AG08396 (cell line): ENCODE measurements at places on chromosomes 6 and 20.

DNA sequence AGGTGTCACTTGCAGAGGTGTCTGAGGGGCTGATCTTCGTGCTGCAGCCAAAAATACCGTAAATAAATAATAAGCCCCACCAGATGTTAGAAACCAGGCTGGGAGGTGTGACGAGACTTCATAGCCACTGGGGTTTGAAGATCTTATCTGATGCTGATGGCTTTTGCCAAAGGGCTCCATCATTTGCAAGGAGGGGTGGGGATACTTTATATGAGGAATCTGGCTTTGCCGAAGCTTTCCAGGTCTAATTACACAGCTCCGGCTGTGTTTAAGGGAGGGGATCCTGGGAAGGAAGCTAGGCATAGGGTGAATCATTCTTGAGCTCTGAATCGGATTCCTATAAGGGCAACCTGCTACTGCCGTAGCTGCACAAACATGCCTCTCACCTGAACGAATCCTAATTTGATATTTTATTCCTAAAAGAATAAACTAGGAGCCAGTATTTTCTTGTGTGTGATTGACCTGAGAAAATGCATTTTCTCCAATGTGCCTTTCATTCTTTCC lies 249.6 kb downstream of the SOD2 start:
- no peak for DNase-seq

DNA sequence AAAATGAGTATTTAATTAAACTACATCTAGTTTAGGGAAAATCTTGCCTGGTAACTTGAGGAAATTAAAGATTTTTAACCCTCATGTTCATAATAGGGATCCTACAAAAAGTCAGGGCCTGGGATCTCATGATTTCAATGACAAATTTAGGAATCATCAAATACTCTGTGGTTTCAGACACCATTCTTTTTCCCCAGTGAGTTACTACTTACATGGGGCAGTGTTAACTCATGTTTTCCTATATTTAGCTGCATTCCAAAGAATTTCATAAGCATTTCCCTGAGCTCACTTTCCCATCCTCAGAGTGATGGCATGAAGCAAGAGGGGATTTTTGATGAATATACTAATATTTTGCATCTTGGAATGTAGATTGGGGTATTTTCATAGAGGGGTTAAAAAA lies 321.7 kb downstream of the CENPW start:
- peak; percentile 53 for DNase-seq

DNA sequence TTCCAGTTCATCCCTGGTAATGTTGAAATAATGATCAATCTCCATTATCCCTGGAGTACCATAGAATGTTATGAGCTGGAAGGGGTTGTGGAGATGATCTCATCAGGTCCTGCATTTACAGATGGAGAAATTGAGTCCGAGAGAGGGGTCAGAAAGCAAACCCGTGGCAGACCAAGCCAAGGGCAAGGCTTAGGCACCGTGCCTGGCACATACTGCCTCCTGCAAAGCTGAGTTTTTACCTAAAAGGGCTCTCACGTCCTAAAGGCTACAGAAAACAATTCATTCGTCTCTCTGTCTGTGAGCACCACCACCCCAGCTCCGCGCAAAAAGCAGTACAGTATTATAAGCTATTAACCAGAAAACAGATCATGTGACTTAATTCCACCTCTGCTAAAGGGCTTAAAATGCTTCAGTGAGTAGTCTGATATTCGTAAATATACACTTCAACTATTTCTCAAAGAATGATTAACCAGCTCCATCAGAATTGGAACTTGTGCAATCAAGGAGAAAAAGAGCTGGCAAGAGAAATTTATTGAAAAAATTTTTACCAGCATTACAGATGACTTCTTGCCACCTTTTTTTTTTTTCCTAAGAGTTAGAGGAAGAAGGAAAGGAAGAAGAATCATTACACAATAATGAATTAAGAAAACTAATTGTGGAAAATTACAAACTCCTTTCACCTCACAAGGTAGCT lies 3.4 kb upstream of the PARD6B start:
- no peak for DNase-seq

GRCh38 chr6:112054555-112055190 lies 769 bp downstream of the CCN6 start:
- no peak for DNase-seq

DNA sequence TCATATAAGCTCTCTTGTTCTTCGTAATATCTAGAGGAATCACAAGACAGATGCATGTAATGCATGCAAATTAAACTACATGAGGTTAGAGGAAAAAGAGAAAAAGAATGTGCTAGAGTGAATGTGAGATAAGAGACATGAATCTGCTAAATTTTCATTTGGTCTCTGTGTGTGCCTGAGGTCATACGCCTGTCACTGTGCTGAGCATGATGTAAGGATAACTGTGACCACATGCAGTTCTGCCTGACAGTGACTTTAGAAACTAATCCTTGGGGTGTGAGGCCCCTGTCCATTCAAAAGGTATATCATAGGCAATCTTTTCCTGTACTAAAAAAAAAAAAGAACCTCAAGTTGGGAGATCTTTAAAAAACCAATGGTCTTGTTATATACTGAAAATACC lies 70.6 kb downstream of the SHPRH start:
- DNase-seq: no peak

GRCh38 chr6:736657-737446 lies 43.9 kb upstream of the EXOC2 start:
- DNase-seq: no peak

- no peak for DNase-seq
Measured at GRCh38 chr6:111691345-111692225, 85.9 kb upstream of the TRAF3IP2 start.

- no peak for DNase-seq
Measured at GRCh38 chr6:115766745-115767462, 293.8 kb downstream of the FRK start.

DNA sequence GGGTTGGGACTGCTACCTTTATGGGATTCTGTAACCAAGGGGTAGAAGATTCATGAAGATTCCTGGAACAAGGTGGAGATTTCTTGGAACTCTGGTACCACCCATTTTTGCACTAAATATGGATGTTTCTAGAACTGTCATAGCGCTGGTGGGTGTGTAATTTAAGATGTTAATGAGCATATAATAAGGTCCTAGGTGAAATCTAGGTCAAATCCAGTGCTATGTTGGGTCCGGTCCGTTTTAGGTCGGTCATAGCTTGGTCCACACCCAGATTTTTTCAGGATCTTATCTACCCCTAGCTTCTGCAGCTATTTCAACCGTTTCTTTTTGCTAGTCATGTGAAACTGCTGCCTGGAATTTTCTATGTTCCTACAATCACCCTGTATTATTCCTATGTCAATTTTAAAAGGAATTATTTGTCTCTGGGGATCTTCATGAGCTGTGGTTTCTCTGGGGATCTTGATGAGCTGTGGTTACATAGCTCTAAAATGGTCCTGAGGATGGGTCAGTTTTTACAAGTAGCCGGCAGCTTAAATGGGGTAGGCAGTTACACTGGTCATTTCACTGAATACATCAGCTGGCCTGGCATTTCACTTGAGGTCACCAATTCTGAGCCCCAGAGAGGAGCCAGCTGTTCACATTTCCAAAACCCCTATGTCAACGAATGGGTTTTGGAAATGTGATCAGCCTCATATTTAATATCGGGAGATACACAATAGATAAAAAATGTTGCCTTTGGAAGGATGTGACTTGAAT lies 652.3 kb upstream of the FLRT3 start:
- no peak for DNase-seq

DNA sequence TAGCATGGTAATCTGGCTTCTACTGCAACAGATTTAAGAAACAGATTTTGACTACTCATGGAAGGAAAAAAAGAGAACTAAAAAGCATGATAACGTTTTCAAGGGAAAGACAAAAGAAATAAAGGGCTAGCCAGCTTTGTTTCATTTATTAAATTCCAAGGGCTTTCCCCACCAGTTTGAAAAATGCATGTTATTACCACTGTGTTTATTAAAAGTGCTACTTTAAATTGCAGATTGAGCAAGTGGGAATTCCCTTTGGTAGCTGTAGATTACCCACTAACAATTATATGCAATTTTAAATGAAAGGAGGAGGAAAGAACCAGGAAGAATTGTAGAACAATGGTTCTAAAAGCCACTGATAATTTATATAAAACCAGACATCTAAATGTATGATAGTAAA lies 40.6 kb upstream of the NHSL1 start:
- no peak for DNase-seq

GRCh38 chr6:111973118-111973761 lies 80.7 kb upstream of the CCN6 start:
- peak; percentile 69 for DNase-seq

DNA sequence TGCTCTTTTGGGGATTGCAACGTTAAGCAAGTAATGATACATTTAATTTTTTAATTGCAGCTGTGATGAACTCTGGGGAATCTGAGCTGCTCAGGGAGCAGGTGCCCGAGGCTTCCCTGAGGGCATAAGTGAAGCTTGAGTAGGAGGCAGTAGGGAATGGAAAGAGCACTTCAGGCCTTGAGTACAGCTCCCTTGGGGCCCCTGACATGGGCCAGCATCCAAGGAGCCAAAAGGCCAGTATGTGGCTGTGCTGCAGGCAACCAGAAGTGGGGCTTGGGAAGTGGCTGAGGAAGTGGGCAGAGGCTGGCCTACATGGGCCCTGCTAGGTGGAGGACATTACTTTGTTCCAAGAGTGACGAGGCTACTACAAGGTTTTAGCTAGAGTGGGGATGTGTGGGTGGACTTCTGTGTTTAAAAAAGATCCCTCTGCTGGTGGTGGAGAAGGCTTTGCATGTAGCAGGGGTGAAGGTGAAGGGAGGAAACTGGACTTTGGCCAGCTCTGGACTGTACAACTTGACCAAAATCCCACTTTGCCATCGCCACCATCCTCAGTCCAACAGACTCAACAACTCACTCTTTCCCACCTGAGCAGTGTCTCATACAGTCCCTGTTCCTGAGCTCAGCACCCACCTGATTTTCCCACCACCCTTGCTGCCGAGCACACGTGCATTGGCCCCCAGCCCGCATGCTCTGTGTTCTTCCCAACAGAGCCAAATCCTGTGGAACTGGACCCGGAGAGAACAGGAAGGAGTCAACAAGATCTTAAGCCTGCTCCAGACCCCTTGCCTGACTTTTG lies 10.9 kb upstream of the ZNF831 start:
- DNase-seq: no peak

DNA sequence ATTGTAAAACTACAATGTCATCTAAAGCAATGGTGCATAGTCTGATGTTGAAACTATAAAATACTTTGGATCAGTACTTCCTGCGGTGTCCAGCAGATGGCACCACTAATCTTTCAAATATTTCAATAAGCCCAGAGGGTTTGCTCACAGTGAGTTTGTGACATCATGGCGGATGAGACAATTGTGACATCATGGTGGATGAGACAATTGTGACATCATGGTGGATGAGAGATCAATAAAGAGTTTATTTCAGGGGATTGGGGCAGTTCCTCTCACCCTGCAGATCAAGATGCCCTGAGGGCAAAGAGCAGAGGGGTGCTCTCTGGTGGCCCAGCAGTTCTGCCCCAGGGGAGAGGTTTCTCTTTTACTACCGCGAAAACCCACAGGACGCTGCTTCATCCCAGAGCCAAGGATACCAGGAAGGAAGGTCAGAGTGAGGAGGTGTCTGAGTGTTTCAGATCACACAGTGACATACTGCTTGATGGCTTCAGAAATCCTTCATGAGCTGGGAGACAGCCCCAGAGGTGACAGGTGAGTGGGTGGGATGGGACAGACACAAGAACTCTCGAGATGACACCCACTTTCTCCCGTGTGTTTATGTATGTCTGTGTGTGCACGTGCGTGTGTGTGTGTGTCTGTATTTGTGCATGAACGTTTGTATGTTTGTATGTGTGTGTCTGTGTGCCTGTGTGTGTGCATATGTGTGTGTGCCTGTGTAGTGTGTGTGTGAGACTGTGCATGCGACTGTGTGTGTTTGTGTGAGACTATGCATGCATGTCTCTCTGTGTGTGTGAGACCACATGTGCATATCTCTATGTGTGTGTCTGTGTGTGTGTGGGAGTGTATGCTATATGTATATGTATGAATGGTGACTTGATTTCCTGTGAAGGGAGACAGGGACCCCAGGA lies 7.3 kb upstream of the ULBP2 start:
- peak; percentile 64 for DNase-seq

GRCh38 chr20:9100691-9101090 lies 31.8 kb downstream of the PLCB4 start:
- DNase-seq: no peak

GRCh38 chr6:77450924-77451323 lies 12.4 kb downstream of the HTR1B start:
- DNase-seq: no peak

- DNase-seq: no peak
Measured at GRCh38 chr6:41939176-41939847, 2.3 kb downstream of the CCND3 start.

GRCh38 chr20:46070215-46070900 lies 19.4 kb downstream of the NCOA5 start:
- peak; percentile 83 for DNase-seq

GRCh38 chr6:110201151-110201884 lies 21.1 kb downstream of the CDC40 start:
- DNase-seq: no peak

DNA sequence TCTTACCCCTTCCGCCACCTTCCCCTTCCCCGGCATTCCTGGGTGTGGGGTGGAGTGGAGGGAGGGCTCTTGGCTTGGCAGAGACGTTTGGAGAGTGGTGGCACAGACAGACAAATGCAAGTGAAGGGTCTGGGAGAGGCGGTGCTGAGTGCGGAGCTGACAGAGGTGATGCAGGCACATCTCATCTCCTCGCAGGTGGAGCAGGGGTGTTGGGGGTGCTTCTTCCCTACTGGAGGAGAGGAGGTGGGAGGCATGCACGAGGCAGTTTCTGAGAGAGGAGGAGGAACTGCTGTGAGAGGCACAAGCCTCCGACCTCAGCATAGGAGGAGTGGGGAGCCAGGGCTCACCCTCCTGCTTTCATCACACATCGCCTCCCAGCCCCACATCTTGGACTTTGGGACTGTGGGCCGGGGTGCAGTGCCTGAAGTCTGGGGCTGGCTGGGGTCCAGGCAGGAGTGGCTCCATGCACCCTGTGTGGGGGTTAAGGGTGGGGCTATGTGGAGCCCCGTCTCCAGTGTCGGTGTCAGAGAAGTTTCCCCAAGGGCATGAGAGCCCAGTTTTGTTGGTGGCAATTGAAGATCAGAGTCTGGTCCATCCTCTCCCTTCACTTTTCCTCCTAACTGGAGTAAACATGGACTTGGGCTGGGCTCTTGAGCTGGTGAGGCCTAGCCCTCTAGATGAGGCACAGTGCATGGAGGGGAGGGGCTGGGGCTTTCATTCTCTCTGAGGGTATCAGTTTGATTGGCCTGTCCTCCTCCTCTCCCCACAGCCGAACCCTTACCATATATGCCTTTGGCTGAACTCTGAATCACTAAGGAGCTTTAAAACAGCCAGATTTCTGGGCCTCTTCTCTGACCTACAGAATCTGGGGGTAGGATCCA lies 20.2 kb upstream of the SLC22A7 start:
- DNase-seq: no peak

GRCh38 chr6:147503587-147503986 lies 4.9 kb upstream of the SAMD5 start:
- DNase-seq: no peak

- DNase-seq: peak; percentile 16
Measured at GRCh38 chr6:151452750-151453427, 963 bp upstream of the RMND1 start.

- no peak for DNase-seq
Measured at GRCh38 chr20:59141818-59142581, 21.6 kb upstream of the ZNF831 start.
